Keratinocyte (primary cell): ENCODE measurements at places on chromosomes 1 and 21.

GRCh38 chr1:53134961-53135734, 7.3 kb downstream of the SLC1A7 start:
- H3K4me3 ChIP-seq: no peak overlapping the region
- DNase-seq: no peak
- no peaks in the 10 kb centered on the region for H3K27me3 ChIP-seq
- no peaks in the 10 kb centered on the region for H3K36me3 ChIP-seq
- no peak overlapping the region for H3K27ac ChIP-seq

GRCh38 chr1:200888349-200888838, 6.3 kb upstream of the INAVA start:
- H3K27ac ChIP-seq: no peak overlapping the region
- no peaks in the 10 kb centered on the region for H3K36me3 ChIP-seq
- H3K4me3 ChIP-seq: no peak overlapping the region
- H3K4me1 ChIP-seq: peaks cover 6% of the 10 kb centered on the region
- no peaks in the 10 kb centered on the region for H3K27me3 ChIP-seq
- DNase-seq: no peak

DNA sequence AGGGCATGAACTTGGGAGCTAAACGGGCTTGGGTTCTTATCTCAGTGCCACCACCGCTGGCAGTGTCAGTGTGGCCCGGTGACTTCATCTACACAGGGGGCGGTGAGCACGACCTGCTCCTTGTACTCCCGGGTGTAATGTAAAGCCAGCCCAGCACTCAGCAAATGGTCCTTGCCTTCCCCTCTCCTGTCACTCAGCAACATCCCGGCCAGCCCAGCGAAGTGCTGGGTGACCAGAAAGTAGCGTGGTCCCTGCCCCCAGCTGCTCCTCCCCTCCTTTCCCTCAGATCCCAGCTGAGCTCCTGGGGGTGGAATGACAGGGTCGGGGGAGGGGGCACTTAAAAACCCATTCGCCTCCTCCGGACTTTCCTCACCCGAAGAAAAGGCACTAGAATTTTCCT, 7.2 kb downstream of the KCNN3 start:
- no peak overlapping the region for H3K4me3 ChIP-seq
- peaks cover 11% of the 10 kb centered on the region for H3K27me3 ChIP-seq
- peaks cover 8% of the 10 kb centered on the region for H3K4me1 ChIP-seq
- H3K27ac ChIP-seq: no peak overlapping the region
- no peaks in the 10 kb centered on the region for H3K36me3 ChIP-seq

GRCh38 chr1:7564137-7564536, 207.0 kb upstream of the VAMP3 start:
- H3K27me3 ChIP-seq: peaks cover 5% of the 10 kb centered on the region
- H3K4me1 ChIP-seq: peaks cover 4% of the 10 kb centered on the region
- no peak for DNase-seq
- H3K27ac ChIP-seq: no peak overlapping the region
- H3K36me3 ChIP-seq: no peaks in the 10 kb centered on the region

- H3K27ac ChIP-seq: no peak overlapping the region
- H3K27me3 ChIP-seq: no peaks in the 10 kb centered on the region
- DNase-seq: no peak
- H3K4me1 ChIP-seq: peaks cover 12% of the 10 kb centered on the region
These were observed 23.0 kb upstream of the DDR2 start for GRCh38 chr1:162609306-162609705.

DNA sequence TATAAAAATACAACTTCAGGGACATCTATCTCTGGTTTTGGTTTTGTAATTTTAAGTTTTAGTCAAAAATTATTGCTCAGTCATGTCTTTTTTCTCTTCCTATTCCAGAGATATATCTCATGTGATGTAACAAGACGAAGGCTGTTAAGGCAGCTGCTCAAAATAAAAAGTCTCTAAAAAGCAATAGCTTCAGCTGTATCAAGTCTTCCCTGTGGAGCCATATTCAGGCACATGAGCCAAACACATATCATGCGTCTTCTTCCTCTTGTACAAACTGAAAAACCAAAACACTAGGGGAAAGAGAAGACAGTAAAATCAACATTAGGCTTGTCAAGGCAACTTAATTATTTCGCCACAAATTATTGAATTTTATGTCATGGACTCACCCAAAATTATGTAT, 240.7 kb downstream of the NRIP1 start:
- DNase-seq: no peak
- no peaks in the 10 kb centered on the region for H3K4me1 ChIP-seq
- no peaks in the 10 kb centered on the region for H3K27me3 ChIP-seq
- no peak overlapping the region for H3K27ac ChIP-seq

- no peak overlapping the region for H3K27ac ChIP-seq
- no peaks in the 10 kb centered on the region for H3K4me1 ChIP-seq
- DNase-seq: no peak
- no peaks in the 10 kb centered on the region for H3K27me3 ChIP-seq
- H3K36me3 ChIP-seq: no peaks in the 10 kb centered on the region
- no peak overlapping the region for H3K4me3 ChIP-seq
These were observed 20.4 kb downstream of the RPE65 start for GRCh38 chr1:68429233-68429808.

DNA sequence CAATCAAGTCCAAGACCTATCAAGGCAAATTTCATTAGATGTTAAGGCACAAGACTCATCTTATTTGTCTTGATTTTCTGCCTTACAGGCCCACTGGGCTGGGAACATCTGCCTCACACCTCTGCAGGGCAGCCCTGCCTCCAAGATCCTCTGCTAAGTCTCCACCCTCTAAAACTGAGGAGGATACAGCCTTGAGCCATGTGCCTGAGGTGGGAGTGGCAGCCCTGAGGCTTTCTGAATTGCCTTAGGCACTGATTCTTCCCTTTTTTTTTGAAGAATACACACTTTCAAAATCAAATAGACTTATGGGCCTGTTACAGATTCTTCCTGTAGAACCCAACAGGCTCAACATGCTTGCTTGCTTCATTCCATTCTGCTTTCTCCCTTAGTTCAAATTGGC, 544.3 kb upstream of the ADAMTS5 start:
- H3K4me1 ChIP-seq: peaks cover 2% of the 10 kb centered on the region
- no peaks in the 10 kb centered on the region for H3K36me3 ChIP-seq
- H3K4me3 ChIP-seq: no peak overlapping the region
- H3K27ac ChIP-seq: no peak overlapping the region
- no peaks in the 10 kb centered on the region for H3K27me3 ChIP-seq

DNA sequence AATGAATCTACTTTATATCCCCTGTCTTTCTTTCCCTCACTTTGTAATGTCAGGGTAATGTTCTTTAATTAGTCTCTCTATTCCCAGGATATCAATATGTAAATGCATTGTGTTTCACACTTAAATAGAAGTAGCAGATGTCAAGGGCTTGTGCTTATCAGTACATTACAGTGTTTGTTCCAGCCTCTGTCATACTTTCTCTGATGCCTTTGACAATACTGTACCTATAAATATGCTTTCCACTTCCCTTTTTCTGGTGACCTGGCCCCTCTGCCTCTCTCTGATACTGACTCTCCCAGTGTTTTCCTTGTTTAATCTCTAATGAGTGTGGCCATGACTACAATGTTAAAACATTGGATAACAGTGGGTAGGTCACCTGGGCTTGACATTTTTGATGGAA, 862.0 kb upstream of the NEGR1 start:
- no peak for DNase-seq
- no peaks in the 10 kb centered on the region for H3K27me3 ChIP-seq
- H3K27ac ChIP-seq: no peak overlapping the region
- H3K36me3 ChIP-seq: no peaks in the 10 kb centered on the region
- no peak overlapping the region for H3K4me3 ChIP-seq

DNA sequence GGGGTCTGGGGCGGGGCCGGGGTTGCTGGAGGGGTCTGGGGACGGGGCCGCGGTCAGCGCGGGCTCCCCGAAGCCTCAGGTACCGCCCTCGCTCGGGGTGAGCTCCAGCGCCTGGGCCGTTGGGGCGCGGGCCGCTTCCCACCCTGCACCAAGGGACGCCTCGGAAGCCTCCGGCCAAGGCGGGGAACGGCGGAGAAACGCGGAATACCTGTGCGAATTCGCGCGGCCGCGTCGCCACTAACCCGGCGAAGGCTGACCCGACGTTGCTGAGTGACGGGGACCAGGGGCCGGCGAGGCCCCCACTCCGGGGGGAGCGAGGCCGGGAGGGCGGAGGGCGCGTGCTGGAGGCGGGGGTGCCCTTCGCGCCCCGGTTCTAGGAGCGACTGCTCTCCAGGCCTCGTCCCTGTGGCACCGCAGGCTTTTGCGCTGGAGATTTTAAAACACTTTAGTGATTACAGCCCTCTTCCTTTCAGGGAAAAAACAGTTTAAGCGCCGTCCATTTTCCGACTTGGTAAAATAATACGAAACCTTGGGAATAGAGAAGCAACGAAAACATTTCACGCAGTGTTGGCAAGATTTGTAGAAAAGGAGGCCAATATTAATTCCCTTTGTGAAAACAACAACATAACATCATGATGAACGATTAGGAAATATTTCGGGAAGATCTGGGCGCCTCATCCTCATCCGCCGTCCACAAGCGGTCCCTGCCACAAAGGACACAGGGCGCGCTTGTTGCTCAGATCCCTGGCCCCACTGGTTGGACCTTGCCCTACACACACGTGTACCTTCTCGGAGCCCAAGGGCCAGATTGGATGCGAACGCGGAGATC, 971 bp upstream of the GNG4 start:
- peaks cover 42% of the 10 kb centered on the region for H3K27me3 ChIP-seq
- no peaks in the 10 kb centered on the region for H3K36me3 ChIP-seq
- peaks cover 3% of the 10 kb centered on the region for H3K4me1 ChIP-seq
- no peak overlapping the region for H3K27ac ChIP-seq
- DNase-seq: no peak

DNA sequence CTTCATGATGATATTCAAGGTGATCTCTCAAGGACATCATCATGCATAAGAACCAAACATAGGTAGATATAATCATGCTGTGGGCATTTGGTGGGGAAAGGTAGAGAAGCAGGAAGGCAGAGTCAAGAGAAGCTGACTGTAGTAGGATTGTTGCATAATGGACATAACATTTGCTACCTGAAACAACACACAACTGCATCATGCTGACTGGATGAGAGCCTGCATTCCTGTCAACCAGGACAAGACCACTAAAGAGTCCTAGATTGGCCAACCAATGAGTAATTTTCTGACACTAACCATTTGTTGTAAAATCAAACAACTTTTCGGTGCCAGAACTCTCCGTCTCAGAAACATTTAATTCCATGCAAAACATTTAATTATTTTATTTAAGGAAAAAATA, 377.2 kb downstream of the PLPP3 start:
- H3K4me1 ChIP-seq: no peaks in the 10 kb centered on the region
- no peak overlapping the region for H3K4me3 ChIP-seq
- DNase-seq: no peak
- H3K27ac ChIP-seq: no peak overlapping the region
- no peaks in the 10 kb centered on the region for H3K27me3 ChIP-seq

DNA sequence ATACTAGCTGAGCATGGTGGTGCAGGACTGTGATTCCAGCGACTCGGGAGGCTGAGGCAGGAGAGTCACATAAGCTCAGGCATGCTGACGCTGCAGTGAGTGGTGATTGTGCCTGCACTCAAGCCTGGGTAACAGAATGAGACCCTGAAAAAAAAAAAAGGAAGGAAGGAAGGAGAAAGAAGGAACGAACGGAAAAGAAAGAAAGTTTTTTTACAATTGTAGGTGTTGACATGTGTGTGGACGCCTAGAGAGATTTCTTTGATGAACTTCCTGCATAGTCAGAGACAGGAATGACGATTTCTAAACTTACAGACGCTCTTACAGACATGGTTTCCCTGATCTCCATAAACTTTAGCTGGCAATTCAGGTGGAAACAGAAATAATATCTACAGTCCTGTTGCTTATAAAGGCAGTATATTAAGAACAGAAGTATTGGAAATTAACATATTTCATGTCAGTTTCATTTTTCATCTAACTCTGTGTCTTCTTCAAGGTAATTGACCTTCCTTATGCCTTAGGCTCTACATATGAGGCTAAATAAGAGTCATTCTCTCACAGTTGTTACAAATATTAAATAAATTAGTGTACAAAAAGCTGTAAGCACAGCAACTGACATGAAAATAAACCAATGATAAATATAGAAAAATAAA, 4.1 kb downstream of the SAMSN1 start:
- no peaks in the 10 kb centered on the region for H3K4me1 ChIP-seq
- no peak overlapping the region for H3K4me3 ChIP-seq
- DNase-seq: no peak

DNA sequence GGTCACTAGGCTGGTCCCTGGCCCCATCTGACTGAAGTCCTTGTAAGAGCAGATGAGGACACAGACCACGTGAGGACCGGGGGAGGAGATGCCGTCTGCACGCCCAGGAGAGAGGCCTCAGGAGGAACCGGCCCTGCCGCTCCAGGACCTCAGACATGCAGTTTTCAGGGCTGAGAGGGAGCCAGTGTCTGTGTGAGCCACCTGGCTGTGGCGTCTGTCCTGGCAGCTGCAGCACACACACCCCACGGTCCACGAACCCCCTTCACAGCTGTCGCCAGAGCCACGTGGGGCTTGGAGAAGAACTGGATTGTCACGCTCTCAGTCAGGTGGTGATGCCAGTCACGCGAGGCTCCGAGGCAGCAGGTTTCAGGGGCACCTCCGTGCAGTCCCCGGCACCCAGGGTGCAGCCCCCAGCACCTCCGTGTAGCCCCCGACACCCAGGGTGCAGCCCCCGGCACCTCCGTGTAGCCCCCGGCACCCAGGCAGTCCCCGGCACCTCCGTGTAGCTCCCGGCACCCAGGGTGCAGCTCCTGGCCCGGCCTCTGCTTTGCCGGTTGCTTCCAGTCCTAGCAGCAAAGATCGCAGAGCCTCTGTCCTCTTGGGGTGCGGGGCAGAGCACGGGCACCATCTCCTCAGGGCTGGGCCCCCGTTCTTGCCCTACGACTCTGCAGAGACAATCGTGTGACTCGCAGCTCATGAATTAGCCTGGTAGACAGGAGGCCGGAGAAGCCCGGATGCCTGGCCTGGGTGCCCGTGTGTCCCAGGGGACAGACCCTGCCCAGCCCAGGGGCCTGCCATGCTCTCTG, 19.0 kb upstream of the SUMO3 start:
- no peak overlapping the region for H3K4me3 ChIP-seq
- DNase-seq: no peak
- no peaks in the 10 kb centered on the region for H3K36me3 ChIP-seq
- peaks cover 7% of the 10 kb centered on the region for H3K4me1 ChIP-seq
- no peaks in the 10 kb centered on the region for H3K27me3 ChIP-seq
- no peak overlapping the region for H3K27ac ChIP-seq

GRCh38 chr1:162079030-162079429, 9.5 kb downstream of the NOS1AP start:
- no peak for DNase-seq
- H3K27me3 ChIP-seq: peaks cover 2% of the 10 kb centered on the region
- H3K4me1 ChIP-seq: no peaks in the 10 kb centered on the region
- H3K27ac ChIP-seq: no peak overlapping the region

- H3K27me3 ChIP-seq: no peaks in the 10 kb centered on the region
- H3K4me3 ChIP-seq: no peak overlapping the region
- peak overlapping the region; percentile 65 for H3K27ac ChIP-seq
- H3K4me1 ChIP-seq: peaks cover 32% of the 10 kb centered on the region
- peak; percentile 72 for DNase-seq
These were observed 108.2 kb downstream of the CDC7 start for GRCh38 chr1:91608876-91609275.

- H3K36me3 ChIP-seq: no peaks in the 10 kb centered on the region
These were observed 2.1 kb downstream of the HJV start for GRCh38 chr1:146019231-146020057.

- H3K4me1 ChIP-seq: no peaks in the 10 kb centered on the region
- DNase-seq: no peak
- no peak overlapping the region for H3K27ac ChIP-seq
- no peaks in the 10 kb centered on the region for H3K36me3 ChIP-seq
- H3K27me3 ChIP-seq: peaks cover under 1% of the 10 kb centered on the region
These were observed 83.1 kb upstream of the KCNK1 start for GRCh38 chr1:233530665-233531386.

GRCh38 chr1:220970311-220970710, 91.1 kb downstream of the HLX start:
- no peaks in the 10 kb centered on the region for H3K36me3 ChIP-seq
- H3K4me1 ChIP-seq: no peaks in the 10 kb centered on the region
- no peaks in the 10 kb centered on the region for H3K27me3 ChIP-seq
- DNase-seq: no peak
